ENCODE measurements at places on chromosomes 2 and 18.

DNA sequence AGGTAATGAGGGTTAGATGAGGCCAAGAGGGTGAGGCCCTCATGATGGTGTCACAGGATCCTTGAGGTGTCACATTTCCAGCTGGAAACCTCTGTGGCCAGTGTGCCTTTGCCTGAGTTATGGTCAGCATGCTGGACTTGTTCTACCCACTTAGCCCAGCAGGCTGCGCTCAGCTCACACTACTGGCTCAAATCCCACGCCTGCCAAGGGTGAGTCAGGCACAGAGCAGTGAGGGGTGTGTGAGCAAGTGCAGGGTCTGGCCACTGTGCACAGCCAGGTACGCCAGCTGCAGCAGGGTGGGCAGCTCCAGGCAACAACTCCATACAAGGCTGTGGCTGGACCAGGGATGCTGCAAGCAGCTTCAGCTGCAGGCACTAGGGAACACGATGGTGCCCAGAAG lies 616.6 kb upstream of the FSHR start:
- DNase-seq, result no peak

- DNase-seq, result no peak
These were observed 668 bp downstream of the NFU1 start for GRCh38 chr2:69436596-69436937.

DNA sequence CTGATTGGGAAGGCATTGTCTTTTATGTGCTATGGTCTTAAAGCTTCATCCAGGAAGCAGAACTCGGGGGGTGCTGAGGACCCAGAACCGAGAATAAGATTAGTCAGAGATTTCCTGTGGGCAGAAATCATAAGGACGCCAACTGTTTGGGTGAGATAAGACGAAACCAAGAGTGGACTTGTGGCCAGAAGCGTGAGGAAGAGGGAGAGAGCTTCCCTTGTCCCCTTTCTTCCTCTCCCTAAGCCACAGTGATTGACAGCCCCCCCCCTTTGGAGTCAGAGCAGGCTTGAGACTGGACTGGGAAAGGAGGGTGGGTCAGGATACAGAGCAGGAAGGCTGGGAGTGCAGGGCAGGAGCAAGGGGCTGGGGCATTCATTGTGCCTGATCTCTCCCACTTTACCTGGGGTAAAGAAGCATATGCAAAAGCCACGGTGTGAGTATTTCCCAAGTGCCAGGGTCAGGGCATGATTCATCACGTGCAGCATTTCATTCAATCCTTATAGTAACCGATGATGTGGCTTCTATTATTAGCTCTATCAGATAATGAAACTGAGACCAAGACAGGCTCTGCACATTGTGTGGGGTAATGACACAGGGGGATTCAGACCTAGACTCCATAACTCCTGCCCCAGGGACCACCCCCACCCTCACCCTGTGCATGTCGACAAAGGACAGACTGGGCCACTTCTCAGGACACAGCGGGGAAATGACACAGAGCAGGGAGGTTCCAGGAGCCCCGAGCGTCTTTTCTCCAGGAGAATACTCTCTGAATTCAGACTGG lies 3.0 kb upstream of the IL1RN start:
- peak; percentile 19 for DNase-seq

GRCh38 chr18:62827397-62827796 lies 112.1 kb downstream of the PHLPP1 start:
- DNase-seq, result no peak

GRCh38 chr2:181546086-181546485 lies 88.9 kb downstream of the ITGA4 start:
- no peak for DNase-seq

- no peak for DNase-seq
These were observed 9.3 kb downstream of the WNT10A start for GRCh38 chr2:218889937-218890336.

Data from hepatic stellate cell (primary cell).